ENCODE measurements at places on chromosomes 13 and 19.

DNA sequence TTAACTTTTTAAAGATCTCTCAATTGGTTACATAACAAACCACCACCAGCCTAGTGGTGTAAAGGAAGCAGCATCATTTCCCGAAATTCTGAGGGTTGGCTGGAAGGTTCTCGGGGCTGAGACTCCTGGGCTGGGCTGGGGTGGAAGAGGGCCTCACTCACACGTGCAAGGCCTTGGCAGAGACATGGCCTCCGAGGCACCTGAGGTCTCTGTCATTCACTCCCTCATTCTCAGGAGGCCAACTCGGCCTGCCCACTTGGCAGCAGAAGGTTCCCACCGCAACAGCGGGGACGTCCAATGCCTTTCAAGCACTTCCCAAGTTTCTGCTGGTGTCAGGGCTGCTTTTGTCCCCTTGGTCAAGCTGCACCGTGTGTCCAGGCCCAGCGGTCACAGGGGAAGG, 18.6 kb upstream of the RASA3 start:
- DNase-seq = no peak

- no peak for DNase-seq
Observed at GRCh38 chr19:7904074-7905020, 670 bp downstream of the MAP2K7 start.

GRCh38 chr13:110853235-110853721, 61.6 kb downstream of the ANKRD10 start:
- no peak for DNase-seq

DNA sequence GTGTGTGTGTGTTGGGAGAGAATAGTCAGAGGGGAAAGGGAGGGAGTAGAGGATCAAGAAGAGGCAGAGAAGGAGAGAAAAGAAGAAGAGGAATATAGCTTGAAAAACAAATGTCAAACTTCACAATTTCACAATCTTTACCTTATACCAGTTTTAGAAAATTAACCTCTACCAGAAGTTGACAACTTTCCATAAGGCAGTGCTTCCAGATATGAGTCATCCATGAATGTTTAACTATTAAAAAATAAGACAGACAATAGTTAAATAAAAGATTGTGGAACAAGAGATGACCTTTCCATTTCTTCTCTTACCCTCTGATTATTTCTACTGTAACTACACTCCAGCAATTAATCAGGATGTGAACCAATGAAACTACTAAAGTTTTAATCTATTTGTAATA, 229.4 kb downstream of the ITGBL1 start:
- peak; percentile 41 for DNase-seq

- DNase-seq = no peak
Observed at GRCh38 chr13:98143157-98143553, 261 bp downstream of the FARP1 start.

GRCh38 chr19:48415395-48415794, 21.9 kb downstream of the GRIN2D start:
- DNase-seq = peak; percentile 89

- DNase-seq = peak; percentile 33
Observed at GRCh38 chr13:38686577-38687245, at the start of gene FREM2. TSS of gene FREM2 (plus strand) at chr13:38687077. CDS start at chr13:38687345, 268 bp downstream.

- DNase-seq = no peak
Observed at GRCh38 chr13:49629947-49630346, 1.6 kb downstream of the ARL11 start.

- DNase-seq = no peak
Observed at GRCh38 chr13:19053561-19053960, 128.1 kb downstream of the TUBA3C start.

GRCh38 chr19:39514840-39515550, at the start of gene SELENOV:
TSS of gene SELENOV (plus strand) at chr19:39515139. CDS start at chr19:39515213, 74 bp downstream.
- DNase-seq = no peak

DNA sequence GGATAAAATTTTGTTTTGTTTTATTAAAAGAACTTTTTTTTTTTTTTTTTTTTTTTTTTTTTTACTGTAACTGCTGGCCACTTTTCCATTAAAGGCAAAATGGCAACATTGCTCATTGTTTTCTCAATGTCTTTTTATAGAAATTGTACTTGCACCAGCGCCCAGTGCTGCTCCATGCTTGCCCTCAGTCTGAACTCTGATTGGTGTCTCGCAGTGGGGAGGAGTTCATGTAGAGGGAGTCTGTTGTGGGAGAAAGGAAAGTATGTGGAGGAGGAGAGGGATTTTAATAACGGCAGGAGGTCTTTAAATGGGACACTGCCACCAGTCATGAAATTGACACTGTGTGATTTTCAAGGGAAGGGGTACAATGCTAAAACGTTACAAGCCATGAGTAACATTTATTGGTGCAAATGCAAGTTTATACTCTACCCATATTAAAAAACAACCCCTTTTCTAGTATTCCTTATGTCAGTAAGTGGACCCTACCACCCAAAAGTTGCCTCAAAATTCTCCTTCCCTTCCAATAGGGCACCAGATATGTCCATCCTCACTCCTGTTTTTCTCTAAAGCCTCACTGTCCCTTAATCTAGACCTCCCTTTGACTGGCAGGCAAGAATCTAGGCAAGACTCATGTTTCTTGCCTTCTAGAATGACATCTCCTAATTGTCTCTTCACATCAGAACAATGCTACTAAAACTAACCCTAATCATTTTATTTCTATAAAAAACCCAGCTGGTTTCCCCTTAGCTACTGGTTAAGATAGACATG, 3.2 kb downstream of the RASL11A start:
- no peak for DNase-seq

- DNase-seq = no peak
Observed at GRCh38 chr13:113559061-113559460, 25.5 kb upstream of the TFDP1 start.

- no peak for DNase-seq
Observed at GRCh38 chr13:53340505-53341143, 312.0 kb downstream of the OLFM4 start.

GRCh38 chr19:31772915-31773314, 423.7 kb upstream of the TSHZ3 start:
- DNase-seq = no peak

- no peak for DNase-seq
Observed at GRCh38 chr13:34070544-34071303, 252.8 kb downstream of the RFC3 start.

DNA sequence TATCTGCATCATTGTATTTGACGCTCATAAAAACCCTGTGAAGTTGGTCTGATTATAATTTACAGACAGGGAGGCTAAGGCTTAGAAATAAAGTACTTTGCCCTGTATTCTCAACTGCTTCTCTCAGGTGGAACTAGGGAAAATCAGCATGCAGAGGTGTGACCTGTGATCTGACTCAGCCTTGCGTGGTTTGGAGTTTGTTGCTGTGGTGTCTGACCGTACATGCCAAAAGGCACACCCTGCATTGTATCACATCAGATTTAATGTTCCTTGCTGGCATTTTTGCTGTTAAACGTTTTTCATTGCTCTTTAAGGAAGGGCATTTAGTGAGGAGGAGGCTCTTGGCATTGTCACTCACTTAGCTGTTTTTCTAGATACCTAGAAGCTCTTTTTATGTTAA, 58.8 kb upstream of the C1QTNF9B start:
- peak; percentile 77 for DNase-seq

GRCh38 chr13:82947683-82948082, 934.6 kb downstream of the SLITRK1 start:
- DNase-seq = no peak

DNA sequence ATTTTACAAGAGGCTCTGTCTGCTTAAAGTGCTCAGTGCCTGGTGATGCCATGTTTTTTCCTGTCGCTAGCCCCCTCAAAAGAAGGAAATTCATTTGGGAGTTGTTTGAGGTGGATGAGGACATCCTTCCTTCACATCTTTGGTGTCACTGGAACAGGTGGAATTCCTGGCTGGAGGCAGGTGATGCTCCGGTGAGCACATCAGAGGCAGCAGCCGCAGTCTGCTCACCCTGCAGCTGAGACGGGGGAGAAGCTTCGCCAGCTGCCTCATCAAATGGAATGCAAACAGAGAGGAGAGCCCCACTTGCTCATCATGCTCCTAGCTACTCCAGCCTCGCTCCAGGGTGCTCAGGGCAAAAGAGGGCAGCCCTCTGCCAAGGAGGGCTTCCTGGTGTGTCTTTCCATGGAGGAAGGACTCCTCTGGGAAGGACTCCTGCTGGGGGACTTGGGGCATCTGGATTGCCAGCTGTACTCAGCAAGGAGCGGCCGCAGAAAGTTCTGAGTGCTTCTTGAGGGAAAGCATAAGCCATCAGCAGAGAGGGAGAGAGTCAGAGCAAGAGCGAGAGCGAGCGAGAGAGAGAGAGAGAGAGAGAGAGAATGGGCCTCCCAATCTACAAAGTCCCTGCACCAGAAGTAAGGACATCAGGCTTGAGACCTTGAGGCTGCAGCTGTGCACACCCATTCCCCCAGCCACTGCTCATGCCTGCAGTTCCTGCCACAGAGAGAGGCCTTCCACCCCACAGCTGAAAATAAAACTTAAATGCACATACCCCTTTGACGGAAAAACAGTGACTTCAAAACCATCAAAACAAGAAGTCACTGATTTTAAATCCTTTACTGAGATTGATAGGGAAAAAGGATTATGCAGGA, 74.3 kb upstream of the UBL3 start:
- peak; percentile 89 for DNase-seq

DNA sequence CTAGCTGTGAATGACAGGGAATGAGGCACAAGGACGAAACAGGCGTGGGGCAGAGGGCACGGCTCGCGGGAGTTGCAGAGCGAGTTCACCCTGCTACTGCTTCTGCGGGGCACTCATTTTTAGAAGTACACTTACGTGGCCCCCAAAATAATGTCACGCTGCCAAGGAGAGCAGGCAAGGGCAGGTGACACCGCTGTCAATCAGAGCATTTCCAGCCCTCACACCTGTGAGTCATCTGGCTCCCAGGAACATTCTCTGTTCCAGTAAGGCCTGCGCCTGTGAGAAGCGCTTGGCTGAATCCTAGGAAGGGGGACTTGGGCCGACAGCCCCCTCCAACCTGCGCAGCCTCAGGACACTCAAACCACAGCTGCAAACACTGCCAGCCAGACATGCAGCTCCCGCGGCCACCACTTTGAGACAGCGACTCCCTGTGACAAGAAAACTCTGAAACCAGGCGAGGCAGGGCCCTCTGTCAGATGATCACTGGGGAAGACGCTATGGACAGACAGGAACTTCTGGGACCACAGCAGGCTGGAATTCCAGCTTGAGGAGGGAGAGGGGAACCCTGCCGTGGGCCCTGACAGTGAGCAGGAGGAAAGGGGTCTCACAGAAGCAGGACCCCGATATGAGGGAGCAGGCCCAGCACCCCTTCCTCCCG, 12.7 kb downstream of the DOT1L start:
- no peak for DNase-seq

- DNase-seq = no peak
Observed at GRCh38 chr13:74024314-74024713, 109.9 kb downstream of the KLF12 start.

DNA sequence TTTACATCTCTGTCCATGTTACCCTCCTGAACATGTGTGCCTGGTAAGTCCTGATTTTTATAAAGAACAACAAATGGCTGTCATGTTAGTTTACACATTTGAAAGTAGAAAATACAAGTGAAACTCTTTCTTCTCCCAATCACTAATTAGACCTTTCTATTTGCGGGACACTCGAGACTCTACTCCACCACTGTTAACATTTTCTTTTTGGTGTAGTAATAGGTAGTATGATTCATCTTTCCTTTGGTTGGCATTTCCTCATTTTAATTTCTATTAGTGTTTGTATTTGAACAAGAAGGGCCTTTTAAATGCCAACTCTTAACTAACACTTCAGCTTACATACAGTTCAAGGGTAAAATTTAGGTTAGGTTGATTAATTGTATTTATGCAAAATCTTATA, 371.1 kb downstream of the PCDH9 start:
- no peak for DNase-seq

DNA sequence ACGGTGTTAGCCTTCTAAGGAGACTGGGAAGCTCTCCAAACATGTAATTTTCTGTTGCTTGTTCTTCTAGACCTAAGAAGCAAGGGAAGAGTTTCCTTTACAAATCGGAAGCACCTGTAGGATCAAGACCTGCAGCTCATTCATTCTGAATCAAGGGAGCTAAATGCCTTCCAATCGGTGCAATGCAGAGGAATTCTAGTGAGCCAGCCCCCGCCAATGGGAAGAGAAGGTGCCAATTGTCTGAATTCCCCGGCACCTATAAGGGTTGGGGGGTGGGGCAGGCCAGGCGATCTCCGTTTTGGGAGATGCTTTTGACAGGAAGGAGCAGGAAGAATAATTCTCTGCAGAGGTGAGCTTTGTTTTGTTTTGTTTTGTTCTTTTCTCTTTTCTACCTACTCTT, 7.1 kb upstream of the NLRP13 start:
- DNase-seq = no peak

- peak; percentile 68 for DNase-seq
Observed at GRCh38 chr13:46339035-46339666, 47.9 kb downstream of the RUBCNL start.

DNA sequence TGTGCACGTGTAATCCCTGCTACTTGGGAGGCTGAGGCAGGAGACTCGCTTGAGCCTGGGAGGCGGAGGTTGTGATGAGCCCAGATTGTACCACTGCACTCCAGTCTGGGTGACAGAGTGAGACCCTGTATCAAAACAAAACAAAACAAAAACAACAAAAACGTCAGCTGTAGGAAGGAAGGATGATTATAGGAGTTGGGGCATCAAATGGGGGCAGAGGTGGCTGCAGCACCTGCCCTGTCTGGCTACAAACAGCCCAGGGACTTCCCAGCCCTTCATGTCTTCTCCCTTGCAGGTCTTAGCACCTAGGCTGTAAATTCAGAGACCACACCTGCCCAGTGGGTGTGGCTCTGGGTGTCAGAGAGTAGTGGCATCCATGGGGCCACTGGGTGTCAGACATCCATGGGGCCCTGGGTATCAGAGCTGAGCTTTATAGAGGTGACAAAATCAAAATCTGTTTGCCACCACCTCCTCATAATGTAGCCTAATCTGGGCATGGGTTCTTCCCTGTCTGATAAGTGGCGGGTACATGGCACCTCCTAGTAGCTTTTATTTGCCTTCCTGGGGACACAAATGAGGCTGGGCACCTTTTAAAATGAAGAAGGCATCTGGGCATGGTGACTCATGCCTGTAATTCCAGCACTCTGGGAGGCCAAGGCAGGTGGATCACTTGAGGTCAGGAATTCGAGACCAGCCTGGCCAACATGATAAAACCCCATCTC, 4.7 kb upstream of the B3GNT3 start:
- no peak for DNase-seq

- no peak for DNase-seq
Observed at GRCh38 chr13:45926741-45927140, 75.2 kb upstream of the SIAH3 start.

DNA sequence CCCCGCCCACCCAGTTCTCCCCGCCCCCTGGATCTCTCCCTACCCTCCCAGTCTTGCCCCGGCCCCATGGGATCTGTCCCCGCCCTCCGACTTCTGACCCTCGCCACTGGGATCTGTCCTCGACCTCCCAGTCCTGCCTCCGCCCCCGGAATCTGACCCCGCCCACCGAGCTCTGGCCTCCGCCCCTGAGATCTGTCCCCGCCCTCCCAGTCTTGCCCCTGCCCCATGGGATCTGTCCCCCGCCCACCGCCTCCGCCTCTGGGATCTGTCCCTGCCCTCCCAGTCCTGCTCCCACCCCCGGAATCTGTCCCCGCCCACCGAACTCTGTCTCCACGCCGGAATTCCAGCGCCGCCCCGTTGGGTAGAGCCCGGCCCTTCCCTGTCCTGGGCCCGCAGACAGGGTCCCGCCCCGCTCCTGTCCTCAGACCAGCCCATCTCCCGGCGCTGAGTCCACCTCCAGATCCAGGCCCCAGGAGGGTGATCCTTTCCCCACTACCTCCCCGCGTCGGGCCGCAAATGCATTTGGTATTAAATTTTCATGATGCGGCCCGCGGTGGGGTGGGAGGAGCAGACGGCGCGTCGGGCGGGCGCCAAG, 1.5 kb upstream of the SLC17A7 start:
- peak; percentile 92 for DNase-seq
